Fibroblast of skin of back (primary cell): ENCODE measurements at places on chromosomes 5 and 9.

GRCh38 chr5:61245486-61245885 lies 83.2 kb upstream of the SMIM15 start:
- no peak for DNase-seq

DNA sequence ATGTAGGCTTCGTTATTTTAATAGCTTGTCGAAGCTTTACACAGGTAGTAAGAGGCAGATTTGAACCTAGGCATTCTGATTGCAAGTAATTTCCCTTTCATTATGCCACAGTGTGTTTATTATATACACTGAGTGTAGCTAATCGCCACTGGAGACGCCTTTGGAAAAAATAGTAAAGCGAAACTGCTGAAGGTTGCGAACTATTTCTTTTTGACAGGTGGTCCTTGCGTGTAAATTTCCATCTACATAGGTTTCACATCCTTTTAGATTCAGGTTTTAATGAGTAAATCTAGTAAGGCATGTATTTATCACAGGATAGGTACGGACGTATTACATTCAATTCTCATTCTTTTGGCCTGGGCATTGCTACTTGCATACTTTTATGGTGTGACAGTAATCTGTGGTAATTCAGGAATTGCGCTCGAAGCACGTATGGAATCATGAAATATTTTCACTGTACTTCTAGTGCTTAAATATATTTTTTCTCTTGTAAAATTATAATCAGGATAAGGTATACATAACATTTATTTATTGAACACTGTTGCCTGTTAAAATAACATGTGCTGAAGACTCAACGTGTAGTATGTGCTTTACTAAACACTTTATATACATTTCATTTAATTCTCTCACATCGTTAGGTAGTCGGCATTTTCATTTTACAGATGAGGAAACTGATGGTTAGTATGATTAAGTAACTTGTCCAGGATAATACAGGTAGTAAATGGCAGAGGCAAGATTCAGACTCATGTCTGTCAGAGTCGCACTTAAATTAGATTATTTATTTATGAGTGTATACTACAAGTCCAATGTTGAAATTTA lies 1.8 kb downstream of the MARCHF6 start:
- peak; percentile 82 for DNase-seq

GRCh38 chr9:129398101-129398960 lies 220.3 kb upstream of the IER5L start:
- DNase-seq: no peak

- peak; percentile 99 for DNase-seq
Measured at GRCh38 chr5:72441862-72442540, 65.2 kb downstream of the ZNF366 start.

DNA sequence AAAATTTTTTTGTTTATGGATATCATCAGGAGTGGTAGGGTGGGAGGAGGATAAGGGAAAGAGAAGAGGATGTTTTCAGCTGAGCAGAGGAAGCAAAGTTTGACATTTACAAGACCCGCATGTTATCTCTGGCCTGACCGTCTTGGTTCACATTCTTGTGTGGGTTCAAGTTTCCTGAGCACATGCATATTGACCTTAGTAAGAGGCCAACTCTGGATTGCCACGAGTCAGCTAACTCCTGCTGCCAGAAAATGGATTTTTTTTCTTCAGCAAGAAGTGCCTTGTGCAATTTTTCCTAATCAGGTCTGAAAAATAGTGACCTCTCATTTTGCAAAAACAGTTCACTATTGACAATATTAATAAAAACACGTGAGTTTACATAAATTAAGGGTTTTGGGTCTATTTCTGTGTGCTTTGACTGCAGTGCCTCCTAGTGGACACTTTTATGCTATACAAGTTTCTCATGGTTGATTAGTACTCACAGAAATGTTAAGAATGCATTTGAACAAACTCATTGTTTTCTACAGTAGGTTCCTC lies 27.1 kb upstream of the BASP1 start:
- DNase-seq: peak; percentile 72

DNA sequence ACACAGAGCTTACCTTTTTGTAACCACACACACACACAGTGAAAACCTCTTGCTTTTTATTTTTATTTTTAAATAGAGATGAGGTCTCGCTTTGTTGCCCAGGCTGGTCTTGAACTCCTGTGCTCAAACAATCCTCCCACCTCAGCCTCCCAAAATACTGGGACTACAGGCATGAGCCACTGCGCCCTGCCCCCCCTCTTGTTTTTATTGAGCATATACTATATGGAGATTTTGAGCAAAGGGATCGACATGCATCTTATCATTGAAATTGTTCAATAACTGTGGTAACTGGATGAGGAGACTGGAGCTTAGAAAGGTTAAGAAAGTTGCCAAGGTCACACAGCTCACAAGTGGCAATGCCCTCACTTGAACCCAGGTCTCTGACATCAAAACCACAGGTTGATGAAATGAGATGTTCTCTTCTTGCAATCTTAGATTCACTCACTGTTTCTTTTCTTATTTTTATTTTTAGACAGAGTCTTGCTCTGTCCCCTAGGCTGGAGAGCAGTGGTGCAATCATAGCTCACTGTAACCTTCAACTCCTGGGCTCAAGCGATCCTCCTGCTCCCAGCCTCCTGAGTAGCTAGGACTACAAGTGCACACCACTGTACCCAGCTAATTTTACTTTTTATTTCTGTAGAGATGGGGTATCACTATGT lies 26.8 kb upstream of the STXBP1 start:
- no peak for DNase-seq

DNA sequence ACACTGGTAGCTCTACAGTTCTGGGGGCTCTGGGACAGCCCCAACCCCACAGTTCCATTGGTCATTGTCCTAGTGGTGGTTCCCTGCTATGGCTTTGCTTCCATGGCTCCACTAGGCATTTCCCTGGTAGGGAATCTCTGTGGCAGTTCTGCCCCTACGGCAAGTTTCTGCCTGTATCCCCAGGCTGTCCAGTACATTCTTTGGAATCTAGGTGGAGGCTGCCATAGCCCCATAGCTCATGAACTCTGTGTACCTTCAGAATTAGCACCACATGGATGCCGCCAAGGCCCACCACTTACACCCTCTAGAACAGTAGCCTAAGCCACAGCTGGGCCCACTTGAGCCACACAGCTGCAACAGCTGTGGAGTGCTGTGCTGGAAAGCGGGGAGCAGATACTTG lies 3.3 kb upstream of the GOLM1 start:
- DNase-seq: no peak

DNA sequence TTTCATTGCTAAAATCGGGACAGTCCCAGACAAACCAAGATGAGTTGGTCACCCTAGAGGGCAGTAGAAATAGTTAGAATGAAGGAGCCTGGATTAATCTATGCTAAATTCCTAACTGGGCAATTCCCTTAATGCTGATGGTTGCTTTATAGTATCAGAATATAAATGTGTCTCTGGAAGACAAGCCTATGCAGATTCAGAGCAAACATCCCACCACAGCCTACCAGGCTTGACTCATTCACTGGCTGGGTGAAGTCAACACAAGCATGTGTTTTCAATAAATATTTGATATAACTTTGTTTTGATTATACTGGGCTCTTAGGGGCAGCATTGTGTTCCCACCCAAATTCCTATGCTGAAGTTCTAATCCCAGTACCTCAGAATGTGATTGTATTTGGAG lies 79.3 kb downstream of the RMI1 start:
- peak; percentile 7 for DNase-seq

DNA sequence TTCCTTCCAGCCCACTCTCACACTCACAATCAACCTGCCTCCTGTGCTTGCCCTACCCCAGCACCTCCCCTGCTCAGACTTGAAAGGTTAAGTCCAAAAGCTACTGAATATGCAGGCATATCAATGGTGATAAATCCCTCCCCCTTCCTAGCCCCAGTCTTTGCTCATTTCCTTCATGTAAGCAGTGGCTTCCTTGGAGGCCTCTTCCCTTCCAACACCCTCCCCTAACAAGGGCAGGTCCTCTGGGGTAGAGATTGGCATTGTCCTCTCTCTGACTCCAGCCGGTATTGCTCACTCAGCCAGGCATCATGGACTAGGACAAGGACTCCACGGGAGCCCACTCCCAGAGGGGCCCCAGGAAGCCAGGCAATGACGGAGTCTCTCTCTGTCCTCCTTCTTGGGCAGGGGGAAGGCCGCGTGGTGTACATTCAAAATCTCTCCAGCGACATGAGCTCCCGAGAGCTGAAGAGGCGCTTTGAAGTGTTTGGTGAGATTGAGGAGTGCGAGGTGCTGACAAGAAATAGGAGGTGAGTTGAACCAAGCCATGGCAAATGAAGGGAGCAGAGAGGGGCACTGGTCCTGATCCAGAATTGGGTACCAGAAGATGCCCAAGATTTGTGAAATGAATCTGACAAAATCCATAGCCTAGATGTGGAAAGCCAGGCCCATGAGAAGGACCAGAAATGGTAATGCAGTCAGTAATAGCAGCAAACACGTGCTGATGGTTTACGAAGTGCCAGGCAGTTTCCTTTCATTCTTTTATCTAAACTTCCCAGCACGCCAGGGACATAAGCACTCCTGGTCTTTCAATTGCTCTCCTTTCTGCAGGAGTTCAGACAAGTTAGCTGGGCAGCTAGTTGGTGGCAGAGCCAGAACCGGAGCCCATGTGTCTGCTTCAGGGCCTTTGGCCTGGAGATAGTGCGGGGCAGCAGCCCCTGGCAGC lies 102.5 kb downstream of the PDE6A start:
- no peak for DNase-seq

DNA sequence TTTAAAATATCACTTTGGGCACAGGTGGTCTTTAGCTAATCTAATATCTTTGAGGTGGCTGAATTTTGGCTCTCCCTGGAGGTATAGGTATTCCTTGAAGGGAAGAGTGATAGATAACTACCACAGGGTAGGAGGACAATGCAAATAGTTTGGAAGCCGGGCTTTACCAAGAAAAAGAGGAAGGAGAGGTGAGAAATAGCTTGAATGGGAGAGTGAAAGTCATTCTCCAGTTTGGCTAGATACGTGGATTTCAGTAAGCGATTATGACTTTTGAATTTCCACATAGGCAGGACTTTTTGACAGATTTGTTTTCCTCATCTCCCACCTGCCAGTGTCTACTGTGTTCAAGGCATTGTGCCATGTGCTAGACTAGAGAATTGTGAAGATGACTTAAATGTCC lies 45.5 kb downstream of the RASA1 start:
- no peak for DNase-seq

GRCh38 chr9:14326264-14326826 lies 12.4 kb upstream of the NFIB start:
- DNase-seq: peak; percentile 51

GRCh38 chr5:151612689-151613427 lies 21.7 kb upstream of the FAT2 start:
- no peak for DNase-seq

DNA sequence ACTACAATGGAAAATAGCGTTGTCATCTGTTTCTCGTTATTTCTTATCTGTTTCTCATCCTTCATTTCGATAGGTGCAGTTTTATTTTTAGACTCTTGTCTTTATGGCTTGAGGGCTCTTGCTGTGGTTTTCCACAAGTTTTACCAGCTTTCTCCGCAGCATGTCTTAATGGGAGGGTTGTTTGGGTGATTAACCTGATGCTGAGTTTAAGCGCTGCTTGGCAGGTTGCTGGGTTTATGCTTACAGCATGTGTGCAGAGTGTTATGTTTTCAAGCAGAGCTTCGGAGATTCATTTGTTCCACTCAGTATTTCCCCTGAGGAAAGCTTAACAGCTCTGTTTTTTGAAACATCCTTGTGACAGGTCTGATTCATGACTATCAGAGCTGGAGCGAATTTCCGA lies 154.0 kb downstream of the SLC12A2 start:
- no peak for DNase-seq

DNA sequence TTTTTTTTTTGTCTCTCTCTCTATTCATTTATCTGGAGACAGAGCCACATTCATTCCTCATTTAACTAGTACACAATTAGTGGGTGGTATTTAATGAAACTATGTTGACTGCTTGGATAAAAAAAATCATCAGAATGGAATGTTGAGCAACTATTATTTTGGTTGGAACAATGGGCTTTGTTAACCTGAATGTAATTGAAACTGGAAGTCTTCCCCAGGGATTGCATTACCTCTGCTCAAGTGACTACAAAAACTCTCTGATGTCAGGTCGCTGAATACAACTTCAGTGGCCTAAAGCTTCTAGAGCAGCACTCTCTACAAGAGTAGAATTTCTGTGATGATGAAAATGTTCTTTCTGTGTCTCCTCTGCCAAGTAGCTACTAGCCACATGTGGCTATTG lies 295.8 kb downstream of the DEPDC1B start:
- no peak for DNase-seq
